ENCODE measurements at places on chromosomes 6 and 20.

DNA sequence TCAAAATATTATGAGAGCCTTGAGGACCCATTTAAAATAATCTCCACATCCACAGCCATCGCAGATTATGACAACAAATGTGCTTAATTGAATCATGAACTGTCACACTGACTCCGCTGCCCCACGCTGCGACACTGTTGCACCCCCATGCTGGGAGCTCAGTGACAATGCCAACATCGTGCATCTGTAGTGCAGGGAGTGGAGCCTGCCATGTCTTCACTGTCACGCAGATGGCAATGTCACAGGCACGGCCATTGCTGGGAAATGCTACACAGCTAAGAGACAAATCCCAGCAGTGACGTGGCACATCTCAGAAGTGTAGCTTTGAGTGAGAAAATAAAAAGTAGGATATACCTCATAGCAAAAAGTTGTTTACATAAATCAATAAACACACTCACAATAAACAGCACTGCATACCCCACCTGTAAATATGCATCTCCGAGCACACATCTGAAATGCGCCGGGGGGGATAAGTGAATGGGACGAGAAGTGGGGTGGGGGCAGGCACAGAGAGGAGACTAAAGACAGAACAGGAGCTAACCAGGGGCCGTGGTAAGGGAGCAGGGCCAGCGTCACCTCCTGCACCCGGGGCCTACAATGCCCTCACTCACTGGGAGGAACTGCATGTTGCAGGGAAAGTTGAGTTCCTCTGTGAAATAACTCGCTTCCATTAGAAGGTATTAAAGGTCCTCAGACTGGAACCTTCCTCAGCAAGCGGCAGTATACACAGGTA, 349.9 kb downstream of the THBS2 start:
- no peak for DNase-seq

DNA sequence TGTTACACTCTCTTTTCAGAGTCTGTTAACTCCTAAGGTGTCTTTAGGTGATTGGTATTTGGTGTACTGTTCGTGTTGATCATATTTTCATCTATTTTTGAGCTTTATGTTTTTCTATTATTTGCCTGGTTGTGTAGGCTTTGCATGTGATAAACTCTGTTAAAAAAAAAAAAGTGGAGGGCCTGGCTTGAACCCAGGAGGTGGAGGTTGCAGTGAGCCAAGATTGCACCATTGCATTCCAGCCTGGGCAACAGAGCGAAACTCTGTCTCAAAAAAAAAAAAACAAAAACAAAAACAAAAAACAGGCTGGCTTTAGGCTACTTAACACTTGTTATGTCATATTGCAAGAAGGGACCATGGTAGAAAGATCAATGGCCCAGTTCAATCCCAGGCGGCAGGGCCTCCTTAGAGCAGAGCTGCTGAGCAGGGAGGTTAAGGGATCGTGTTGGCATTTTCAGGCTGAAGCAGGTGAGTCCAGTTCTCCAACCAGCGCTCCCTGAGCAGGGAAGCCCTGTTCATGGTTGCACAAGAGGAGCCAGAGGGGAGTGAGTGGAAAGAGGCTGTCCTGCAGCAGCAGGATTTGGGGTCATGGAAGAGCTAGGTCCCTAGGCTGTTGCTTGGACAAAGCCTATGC, 8.5 kb downstream of the PYGB start:
- DNase-seq = no peak

GRCh38 chr20:21092806-21093205, 13.4 kb downstream of the LINC00237 start:
- no peak for DNase-seq

DNA sequence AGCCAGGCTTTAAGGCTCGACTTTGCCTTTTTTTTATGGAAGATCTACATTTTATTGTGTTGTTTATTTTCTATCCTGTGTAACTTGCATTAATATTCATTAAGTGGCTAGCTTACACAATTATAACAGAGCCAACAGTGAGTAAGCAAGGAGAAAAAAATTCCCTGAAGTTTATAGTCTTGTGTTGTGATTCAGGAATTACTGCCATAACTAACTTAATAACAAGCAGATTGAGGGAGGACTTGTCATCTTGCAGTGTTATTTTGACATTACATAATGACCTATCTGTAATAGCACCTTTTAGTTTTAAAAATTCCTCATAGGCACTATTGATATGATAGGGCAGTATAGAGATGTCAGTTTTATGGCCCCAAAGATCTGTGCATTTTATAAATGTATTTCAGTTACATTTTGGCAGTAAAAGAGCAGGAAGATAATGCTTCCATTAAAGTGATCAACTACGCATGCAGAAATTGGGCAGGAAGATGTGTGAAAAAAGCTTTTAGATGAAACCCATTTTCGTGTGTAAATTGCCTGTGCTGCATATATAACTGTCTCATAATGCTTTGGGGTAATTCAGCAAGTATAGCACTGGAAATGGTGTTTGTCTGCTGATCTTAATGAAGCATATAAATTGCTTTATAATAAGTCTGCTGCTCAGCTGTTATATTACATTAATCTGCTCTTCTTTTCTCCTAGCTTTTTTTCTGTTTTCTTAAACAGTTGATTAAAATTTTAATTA, 123.0 kb downstream of the SMAP1 start:
- no peak for DNase-seq
